ENCODE measurements at places on chromosomes 3 and 15.

DNA sequence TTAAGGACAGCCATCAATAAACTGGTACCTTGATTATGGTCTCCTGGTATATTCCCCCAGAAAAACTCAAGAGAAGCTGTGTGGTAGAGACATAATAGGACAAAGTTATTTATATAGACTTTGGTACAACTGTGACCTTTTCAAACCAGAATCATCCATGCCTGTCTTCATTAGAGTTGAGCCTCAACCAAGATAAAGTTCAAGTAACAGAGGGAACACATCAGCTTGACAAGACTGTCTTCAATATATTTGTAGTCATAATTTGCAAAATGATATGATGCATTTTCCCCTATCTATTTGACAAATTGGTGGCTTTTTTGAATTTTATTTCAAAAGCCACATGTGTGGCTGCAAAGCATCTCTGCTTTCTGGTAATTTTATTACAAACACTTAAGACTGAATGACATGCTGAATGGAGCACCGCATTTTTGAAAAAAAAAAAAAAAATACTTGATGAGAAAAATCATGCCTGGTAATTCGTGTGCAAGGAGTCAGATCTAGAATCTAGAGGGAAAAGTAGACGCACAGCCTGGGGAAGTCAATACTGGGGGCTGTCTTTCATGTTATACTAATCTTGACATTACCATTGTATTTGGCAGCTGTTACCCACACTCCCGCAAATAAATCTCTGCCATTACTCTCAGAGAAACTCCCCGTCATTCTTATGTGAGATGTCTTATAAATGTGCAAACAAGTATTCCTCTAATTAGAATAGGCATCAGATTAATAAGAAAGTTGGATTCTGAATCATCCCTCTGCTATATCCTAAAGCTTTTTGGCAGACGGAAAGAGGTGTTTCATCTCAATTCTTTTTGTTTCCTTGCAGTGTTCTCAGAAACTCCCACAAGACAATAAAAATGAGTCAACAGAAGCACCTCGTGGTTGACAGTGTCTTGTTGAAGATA lies 554.8 kb upstream of the CBLB start:
- no peak for DNase-seq

DNA sequence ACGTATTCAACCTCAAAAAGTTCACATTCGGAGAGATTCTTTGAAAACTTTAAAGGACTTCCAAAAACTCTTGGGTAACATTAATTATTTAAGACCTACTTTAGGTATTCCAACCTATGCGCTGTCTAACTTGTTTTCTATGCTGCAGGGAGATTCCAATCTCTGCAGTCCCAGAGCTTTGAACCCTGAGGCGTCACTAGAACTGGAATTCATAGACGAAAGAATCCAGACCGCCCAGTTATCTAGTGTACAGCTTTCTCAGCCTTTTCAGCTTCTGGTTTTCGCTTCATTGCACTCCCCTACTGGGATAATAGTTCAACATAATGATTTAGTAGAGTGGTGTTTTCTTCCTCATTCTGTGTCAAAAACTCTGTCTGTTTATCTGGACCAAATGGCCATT lies 711.3 kb downstream of the ROBO1 start:
- no peak for DNase-seq

DNA sequence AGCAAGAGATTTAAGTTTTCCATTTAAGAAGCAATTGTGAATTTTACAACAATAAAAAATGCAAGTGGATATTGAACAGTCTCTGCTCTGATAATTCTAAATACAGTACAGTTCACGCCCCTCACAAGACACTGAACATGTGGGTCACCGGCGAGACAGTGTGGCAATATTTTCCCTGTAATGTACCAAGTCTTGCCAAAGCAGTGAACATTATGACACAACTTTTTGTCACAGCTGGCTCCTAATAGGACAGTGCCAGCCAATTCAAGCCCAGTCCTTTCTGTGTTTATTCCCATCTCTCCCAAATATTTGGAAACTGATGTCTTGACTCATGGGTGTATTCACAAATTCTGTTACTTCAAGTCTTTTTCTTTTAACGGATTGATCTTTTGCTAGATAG lies 62.3 kb downstream of the PPARG start:
- peak; percentile 44 for DNase-seq

GRCh38 chr15:87817553-87817952 lies 439.0 kb downstream of the NTRK3 start:
- DNase-seq = peak; percentile 39

DNA sequence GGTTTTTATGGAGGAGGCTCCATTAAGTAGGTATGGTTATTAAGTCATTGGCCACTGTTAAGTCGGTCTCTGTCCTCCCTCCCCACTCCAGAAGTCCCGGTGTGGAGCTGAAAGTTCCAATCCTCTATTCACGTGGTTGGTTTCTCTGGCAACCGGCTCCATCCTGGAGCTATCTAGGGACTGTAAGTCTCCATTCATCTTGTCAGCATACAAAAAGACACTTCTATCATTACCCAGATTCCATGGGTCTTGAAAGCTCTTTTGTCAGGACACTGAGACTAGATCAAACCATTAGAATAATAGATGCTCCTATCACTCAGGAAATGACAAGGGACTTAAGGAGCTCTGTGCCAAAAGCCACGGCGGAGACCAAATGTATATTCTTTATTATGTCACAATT lies 110.3 kb downstream of the PIK3CB start:
- no peak for DNase-seq

DNA sequence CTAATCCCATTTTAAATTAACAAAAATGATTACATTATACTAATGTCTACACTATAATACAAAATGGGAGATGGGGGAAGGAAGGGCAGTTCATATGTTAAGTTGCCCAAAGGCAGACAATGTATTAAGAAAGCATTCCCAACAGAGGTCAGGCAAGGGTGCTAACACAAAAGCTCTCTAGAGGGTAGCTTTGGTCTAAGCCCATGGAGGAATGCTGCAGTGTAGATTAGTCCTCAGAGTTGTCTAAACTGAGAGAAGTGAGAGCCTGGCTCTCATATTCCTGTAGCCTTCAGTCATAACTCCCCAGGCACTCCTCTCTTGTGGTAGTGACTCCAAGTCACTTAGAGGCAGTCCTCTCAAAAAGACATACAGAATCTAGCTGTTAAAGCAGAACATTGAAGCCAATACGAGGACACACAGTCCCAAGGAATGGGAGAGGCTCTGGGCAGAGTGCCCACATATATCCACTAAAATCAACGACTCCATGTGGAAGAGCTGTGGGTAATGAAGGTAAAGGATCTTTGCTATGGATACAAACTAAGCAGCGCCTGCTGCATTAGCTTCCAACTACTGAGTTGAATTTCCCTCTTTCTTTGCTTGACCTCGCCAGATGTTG lies 14.5 kb downstream of the NEK10 start:
- peak; percentile 42 for DNase-seq

GRCh38 chr15:73946046-73946721 lies 19.9 kb downstream of the LOXL1 start:
- no peak for DNase-seq

DNA sequence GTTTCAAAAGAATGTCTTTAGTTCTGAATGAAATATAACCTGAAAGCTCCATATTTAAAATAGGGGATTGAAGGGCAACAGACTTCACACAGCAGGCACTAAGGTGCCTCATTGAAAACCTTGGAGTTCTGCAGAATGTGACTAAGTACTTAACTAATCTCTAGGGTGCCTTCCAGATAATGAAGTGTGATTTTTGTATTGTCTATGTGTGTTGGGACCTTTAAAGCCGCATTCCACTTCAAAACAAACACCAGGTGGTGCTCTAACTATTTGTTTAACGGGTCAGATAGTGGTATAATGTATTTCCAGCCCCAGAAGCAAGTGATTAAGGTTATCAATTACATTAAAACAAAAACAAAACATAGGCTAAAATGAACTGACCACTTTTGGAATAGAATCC lies 28.0 kb downstream of the TFG start:
- no peak for DNase-seq

DNA sequence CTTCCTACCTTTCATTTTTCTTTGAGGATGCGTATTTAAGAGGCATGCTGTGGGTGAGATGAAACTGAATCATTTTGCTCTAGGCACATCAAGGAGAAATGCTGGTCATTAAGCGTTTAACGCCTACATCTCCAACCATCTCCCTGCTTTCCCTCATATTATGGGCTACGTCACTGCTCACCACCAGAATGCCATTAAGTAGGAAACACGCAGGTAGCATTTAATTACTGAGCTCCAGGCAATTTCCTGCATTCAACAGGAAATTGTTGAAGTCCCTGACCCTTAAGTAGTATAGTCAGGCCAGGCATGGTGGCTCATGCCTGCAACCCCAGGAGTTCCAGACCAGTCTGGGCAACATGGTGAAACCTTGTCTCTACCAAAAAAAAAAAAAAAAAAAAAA lies 66.1 kb downstream of the CHSY1 start:
- no peak for DNase-seq

- peak; percentile 98 for DNase-seq
Measured at GRCh38 chr15:39404767-39405181, 176.1 kb upstream of the THBS1 start.

- no peak for DNase-seq
Measured at GRCh38 chr15:43213466-43213865, 7.4 kb downstream of the EPB42 start.

DNA sequence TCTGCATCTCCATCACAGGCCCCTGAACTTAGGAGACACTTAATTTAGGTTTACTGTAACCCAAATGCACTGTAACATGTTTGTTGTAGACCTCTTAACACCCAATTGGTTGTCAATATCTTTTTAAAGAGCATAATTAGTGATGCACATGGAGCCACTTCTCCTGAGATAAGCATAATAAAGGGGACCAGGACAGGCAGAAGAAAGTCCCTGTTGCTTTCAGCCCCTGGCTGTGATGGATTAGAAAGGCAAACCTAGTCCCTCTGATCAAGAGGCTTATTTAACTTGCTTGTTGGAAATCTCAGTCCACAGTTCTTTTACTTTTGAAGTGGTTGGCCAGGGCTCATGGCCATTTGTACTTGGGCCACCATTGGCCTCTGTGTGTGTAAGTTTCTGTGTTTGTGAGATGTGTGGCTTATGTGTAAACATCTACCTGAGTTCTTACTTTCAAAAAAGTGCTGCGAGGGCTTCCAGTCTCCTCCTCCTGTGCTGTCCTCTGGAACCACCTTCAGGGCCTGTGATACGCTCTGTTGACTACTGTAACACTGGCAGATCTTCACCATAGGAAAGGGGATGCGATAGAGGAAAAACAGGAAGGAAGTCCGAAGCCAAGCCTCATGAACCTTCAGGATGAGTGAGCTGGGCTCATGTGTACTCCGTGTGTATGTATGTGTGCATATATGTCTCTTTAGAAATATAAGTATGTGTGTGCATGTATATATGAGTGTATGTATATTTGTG lies 136.2 kb downstream of the EPHB1 start:
- DNase-seq = no peak

GRCh38 chr3:14827776-14828175 lies 9.0 kb downstream of the FGD5 start:
- no peak for DNase-seq

All from foreskin fibroblast (primary cell).